Coronary artery (tissue), 2 donors: ENCODE measurements at places on chromosomes 5 and 9.

DNA sequence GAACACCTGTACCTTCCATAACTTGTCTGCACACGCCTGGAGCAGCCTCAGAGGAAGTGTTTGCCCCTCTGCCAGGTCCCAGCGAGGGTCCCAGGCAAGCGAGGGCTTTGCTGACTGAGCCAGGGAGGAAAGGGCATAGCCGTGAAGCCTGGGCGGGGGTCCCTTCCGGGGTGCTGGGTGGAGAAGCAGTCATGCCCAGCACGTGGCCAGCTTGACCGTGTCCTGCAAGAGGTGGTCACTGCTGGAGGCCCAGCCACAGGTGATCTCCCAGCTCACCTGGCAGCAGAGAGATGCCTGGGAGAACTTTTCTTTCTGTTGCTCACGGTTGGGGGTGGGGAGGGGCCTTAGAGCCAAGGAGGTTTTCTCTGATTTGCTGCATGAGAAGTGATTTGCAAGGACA lies 195.3 kb downstream of the CACNA1B start:
- peak; percentile 60 for DNase-seq

DNA sequence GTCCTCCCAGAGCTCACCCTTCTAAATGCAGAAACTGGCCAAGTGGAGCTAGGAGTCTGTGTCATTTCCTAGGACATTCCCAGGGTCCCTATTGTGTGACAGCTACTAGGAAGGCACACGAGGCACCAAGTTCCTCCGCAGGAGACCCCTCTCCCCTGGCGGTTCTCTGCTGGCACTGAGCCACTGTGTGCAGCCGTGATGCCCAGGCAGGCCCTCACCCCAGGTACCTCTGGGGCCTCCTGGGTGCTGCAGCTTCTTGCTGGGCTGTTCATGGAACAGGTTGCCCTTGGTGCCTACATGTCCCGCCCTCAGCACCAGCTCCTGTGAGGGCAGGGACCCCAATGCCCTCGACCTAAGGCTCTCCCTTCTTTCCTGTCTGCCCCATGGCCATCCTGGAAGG lies 23.1 kb downstream of the MED10 start:
- DNase-seq: no peak

DNA sequence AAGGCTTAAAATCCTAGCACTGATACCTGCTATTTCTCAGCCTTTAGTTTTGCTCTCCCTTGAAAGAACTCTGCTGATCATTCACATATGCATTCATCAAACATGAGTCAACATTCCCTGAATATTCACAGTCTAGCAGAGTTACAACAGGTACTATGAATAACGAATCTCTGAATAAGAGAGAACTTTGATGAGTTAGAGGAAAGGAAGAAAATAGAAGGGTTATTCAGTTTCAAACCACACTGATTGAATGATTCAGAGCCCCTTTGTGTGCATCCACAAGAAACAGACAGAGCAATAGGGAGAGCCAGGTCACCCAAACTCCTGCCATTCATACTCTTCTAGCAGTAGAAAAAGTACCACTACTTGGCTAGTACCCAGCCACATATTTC lies 36.0 kb downstream of the FOXD1 start:
- DNase-seq: no peak

DNA sequence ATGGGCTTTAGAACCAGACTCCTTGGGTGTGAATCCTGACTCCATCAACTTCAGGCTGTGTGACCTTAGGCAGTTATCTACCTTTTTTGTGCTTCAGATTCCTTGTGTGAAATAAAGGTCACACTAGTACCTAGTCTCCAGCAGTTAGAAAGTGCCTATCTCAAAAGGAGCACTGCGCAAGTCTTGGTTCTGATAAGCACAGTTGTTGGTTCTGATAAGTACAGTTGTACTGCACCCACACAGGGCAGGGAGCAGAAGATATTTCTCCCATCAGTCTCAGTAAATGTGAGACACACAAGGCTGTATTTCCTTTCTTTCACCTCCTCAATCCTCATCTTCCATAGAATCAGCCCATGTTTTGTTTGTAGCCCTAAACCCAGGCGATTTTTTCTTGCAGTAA lies 116.6 kb upstream of the DPYSL3 start:
- no peak for DNase-seq

GRCh38 chr9:5866685-5867084 lies 24.0 kb upstream of the MLANA start:
- no peak for DNase-seq

- DNase-seq: no peak
These were observed 12.6 kb upstream of the ACSL6 start for GRCh38 chr5:132024117-132024435.

DNA sequence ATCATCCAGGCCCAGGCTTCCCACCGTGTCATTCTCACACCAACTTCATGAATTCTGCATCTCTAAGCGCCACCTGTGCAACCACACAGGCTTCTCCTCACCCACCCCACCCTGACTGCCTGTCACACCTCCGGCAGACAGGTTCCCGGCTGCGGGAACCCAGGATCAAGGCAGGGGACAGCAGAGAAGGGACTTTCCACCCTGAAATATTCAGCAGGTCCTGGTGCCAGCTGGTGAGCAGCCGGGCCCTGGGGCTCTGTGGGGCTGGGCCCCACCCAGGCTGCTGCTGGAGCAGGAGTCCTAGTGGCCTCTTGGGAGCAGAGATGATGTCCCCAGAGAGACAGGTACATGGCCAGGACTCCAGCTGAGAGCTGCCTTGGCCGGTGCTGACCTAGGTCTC lies 12.7 kb downstream of the ANXA6 start:
- DNase-seq: no peak

- DNase-seq: no peak
These were observed 4.6 kb downstream of the SURF4 start for GRCh38 chr9:133371261-133371711.

DNA sequence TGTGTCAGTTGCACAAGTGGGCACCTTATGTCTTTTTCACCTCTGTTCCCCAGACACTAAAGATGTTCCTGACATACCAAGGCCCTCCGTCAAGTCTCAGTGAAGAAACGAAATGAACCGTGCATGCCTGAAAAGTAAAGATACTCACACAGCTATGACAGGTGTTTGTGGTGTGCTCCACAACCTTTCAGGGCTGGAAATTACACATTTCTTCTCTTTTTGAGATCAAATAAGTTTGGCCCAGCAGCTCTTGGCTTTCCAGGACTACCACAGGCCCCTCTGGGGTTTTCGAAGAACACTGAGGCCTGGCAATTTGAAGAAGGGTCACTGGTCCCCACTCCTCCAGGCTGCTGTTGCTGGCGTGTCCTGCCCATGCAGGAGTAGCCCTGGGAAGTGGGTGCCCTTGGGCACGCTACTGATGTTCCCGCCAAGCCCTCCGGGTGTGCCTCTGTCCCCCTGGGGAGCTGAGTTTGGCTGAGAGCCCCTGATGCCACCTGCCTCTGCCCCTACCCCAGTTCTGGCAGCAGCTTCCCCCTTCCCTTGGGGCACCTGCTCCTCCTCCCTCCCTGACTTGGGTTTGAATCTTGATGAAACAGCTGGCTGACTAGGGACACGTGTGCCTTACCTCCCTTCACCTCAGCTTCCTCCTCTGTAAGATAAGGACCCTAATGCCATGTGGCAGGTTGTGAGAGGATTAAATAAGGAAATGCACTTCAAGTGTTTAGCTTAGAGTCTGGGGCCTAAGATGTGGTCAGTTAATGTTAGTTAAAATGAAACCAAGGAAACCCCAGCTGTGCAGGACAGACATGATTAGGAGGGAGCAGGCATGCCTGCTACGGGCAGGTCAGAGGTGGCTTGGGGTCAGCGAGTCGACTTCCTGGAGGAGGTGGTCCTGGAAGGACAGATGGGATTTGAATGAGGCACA lies 49.1 kb upstream of the GADD45G start:
- DNase-seq: no peak

- DNase-seq: no peak
These were observed 226.6 kb upstream of the PPP1R2B start for GRCh38 chr5:156623381-156624040.

- no peak for DNase-seq
These were observed 7.0 kb downstream of the DENND1A start for GRCh38 chr9:123922911-123923310.

DNA sequence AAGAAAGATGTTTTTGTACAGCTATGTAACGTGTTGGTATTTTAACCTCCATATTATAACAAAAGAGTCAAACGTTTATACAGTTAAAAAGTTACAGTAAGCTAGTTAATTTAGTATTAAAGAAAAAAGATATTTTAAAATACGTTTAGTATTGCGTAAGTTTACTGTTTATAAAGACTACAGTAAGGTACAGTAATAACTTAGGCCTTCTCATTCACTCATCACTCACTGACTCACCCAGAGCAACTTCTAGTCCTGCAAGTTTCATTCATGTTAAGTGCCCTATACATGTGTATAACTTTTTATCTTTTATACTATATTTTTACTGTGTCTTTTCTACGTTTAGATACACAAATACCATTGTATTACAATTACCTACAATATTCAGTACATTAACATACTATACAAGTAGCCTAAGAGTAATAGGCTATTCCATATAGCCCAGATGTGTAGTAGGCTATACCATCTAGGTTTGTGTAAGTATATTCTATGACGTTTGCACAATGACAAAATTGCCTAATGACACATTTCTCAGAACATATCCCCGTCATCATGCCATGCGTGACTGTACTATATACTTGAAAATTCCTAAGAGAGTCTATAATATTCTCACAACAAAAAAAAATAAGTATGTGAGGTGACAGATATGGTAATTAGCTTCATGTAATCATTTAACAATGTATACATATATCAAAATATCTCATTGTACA lies 33.8 kb downstream of the ERP44 start:
- no peak for DNase-seq

DNA sequence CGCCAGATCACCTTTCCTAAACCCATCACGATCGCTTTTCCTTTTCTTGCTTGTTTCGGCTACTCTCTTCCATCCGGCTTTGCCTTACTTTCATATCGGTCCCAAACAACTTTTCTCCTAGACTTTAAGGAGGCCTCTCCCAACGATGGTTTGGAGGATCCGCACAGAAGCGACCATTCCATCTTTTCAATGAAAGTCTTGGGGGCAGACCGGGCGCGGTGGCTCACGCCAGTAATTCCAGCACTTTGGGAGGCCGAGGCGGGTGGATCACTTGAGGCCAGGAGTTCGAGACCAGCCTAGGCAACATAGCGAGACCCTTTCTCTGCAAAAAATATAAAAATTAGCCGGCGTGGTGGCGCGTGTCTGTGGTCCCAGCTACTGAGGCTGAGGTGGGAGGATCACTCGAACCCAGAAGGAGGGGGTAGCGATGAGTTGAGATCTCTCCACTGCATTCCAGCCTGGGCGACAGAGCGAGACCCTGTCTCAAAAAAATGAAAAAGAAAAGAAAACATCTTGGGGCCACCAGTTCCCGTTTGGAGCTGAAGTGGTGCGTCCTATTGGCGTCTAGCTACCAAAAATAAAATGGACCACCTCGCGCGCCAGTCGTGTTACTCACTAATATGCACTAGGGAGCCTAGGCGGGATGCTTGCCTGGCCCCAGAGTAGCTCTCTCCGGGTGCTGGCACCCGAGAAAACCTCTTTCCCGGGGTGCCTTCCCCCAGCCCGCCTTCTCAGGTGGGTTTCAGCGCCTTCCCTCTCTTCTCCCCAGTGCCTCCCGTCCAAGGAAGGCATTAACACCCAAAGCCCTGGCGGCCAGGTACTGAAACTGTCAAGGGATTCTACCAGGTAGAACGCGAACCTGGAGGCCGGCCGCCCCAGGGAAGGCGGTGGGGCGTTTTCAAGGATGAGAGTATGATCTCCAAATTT lies 800 bp upstream of the AP3B1 start:
- DNase-seq: no peak

GRCh38 chr5:79171635-79172245 lies 60.1 kb downstream of the BHMT start:
- DNase-seq: no peak

GRCh38 chr5:38743562-38743961 lies 102.2 kb upstream of the OSMR start:
- no peak for DNase-seq

GRCh38 chr5:160272264-160272663 lies 40.1 kb downstream of the CCNJL start:
- DNase-seq: no peak

GRCh38 chr9:116064970-116065369 lies 88.6 kb upstream of the PAPPA start:
- no peak for DNase-seq

DNA sequence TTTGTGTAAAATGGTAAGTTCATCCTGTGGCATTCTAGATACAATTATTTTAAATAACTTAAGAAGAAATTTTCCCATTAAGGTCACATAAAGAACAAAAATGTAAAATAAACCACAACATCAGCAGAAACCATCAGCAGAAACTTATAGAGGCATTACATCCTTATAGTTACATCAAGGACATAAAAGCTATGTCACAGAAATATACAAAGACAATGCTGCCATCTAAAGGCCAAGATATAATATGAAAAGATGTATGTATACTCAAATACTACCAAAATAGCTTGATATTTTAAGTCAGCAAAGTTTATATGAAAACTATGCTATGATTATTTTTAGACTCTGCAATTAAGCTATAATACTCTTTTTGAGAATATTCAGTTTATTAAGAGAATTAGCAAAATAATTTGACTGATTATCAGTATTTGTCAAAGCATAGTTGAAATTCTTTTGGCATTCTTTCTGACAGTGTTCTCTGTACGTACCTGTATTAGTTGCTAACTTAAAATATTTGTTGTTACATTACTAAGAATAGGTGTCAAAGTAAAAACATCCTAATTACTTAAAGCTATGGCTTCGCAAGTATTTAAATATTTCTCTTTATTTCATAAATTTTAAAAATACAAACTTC lies 36.2 kb downstream of the FBXL17 start:
- DNase-seq: no peak

- DNase-seq: peak; percentile 19
These were observed 179.4 kb downstream of the ACTL7B start for GRCh38 chr9:108676355-108676754.

- DNase-seq: no peak
These were observed 62.0 kb upstream of the MEF2C start for GRCh38 chr5:88944751-88945531.

- peak; percentile 98 for DNase-seq
These were observed at the start of gene WDR55 for GRCh38 chr5:140664359-140665119. Gene WDR55, plus strand, starts transcription at chr5:140664904. Its CDS starts 9 bp downstream, at chr5:140664913.

DNA sequence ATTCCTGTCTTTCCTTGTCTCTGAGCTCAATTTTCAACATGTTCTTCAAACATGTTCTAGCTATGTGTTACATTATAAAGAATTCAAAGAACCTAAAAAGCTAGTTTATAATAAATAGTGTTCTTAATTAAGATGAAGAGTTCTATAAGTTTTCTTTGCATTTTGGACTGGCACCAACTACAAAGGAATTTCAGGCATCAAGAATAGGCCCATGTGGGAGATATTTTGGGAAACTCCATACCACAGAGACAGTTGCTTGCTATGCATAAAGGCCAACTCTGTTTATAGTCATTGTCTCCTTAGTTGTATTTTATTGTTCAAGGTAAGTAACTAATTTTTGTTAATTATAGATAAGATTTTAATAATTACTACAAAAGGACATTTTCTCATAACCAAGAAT lies 4.5 kb downstream of the SLF1 start:
- no peak for DNase-seq
